ENCODE measurements at places on chromosomes 7 and 10.

- peak; percentile 85 for DNase-seq
These were observed 117.4 kb downstream of the CABCOCO1 start for GRCh38 chr10:61779950-61780659.

DNA sequence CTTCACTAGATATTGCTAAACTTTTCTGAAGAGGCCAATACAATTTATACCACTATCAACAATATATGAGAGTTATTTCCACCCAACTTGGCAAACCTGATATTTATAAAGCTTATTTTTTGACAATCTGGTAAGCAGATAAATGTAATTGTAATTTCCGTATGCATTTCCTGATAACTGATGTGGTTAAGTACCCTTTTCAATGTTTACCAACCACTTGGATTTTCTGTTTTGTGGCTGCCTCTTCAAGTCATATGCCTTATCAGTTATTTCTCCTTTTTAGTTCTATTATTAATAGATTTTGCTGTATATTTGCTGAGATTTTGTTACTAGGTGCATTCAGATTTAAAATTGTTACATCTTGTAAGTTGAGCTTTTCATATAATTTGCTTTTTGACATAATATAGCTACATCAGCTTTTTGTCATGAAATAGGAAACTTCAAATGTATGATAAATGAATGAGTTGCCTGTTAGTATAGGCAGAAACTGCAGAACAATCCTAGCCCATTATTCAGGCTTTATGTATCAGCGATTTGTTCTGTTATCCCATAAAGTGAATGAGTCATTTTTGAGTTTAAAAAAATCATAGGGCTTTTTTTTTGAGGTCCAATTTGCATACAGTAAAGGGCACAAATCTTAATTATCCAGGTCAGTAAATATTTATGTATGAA, 11.5 kb downstream of the SGPL1 start:
- no peak for DNase-seq

DNA sequence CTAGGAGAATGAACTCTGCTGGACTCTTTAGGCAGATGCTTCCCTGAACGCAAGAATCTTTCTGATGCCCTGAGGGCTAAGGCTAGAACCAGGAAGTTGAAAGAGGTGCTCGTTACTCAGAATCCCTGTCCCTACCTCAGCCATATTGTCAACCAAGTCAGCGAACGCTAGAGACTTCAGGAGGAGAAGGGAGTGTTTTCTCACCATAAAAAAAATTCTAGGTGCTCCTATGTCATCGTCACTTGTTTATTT, 359.4 kb downstream of the PRPF18 start:
- DNase-seq, result no peak

DNA sequence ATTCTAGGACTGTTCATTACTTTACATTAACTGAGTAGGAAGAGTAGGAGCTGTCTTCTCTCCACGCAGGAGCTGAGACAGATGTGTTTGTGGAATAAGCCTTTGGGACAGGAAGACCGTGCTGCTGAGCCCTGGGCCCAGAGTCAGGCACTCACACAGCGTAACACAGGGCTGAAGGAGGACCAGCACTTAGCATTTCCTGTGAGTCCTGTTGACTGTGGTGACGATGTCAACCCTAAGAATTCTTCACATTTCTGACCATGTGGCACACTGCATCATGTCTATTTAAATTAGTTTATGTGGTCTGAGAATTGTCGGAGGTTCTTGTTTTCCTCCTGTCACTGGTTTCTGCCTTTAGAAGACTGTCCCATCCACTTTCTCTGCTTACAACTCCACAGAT, 117.2 kb downstream of the PIP4K2A start:
- no peak for DNase-seq

- DNase-seq, result no peak
These were observed 104.0 kb downstream of the SLIT1 start for GRCh38 chr10:97081621-97082235.

- DNase-seq, result no peak
These were observed at the start of gene GIMAP1 for GRCh38 chr7:150716368-150716767. Gene GIMAP1, plus strand, starts transcription at chr7:150716613. Its CDS starts 2,435 bp downstream, at chr7:150719048.

GRCh38 chr10:80453842-80454512, at the start of gene TSPAN14:
Gene TSPAN14, plus strand, starts transcription at chr10:80454310. Its CDS starts 34,924 bp downstream, at chr10:80489234.
- no peak for DNase-seq

- DNase-seq, result no peak
These were observed 43.0 kb upstream of the CDK1 start for GRCh38 chr10:60735244-60735643.

- peak; percentile 78 for DNase-seq
These were observed 27.3 kb downstream of the TFAM start for GRCh38 chr10:58412502-58412961.

DNA sequence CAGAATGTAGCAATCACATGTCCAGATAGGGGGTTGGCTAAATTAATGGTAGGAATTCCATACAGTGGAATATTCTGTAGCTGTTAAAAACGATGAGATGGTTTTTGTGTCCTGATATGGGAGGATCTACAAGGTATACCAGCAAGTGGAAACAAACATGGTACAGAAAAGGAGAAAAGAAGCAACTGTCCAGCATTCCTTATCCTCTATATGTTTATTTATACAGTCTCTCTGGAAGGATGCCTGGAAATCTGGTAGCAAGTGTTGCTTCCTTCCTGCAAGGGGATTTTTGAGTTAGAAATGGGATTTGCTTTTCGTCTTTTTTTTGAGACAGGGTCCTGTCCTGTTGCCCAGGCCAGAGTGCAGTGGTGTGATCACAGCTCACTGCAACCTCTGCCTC, 19.3 kb downstream of the IL15RA start:
- DNase-seq, result no peak

DNA sequence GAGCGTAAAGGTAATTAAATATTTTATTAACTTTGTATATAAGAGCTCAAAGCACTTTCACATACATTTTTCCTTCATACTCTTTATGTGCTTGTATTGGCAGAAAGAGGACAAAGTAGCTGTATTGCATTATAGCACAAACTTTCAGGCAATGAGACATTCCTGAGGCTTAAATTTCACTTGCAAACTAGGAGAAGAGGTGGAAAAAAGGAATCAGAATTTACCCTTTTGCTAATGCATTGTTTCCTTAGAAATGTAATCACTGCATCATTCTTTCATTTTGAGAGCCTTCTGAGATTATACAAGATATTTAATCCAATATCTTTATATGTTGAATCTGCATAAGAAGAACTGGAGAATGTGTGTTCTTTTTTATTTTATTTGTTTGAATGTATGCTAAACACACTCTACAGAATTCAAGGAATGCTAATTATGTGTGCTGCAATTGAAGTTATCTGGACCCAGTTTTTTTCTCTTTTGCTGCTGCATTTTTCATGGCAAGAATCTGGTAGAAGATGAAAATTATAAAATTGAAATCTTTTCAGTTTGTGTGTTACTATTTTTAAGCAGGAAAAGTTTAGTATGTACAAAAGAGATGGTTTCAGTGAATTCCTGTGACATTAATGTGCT, 185.1 kb downstream of the NXPH1 start:
- DNase-seq, result no peak

DNA sequence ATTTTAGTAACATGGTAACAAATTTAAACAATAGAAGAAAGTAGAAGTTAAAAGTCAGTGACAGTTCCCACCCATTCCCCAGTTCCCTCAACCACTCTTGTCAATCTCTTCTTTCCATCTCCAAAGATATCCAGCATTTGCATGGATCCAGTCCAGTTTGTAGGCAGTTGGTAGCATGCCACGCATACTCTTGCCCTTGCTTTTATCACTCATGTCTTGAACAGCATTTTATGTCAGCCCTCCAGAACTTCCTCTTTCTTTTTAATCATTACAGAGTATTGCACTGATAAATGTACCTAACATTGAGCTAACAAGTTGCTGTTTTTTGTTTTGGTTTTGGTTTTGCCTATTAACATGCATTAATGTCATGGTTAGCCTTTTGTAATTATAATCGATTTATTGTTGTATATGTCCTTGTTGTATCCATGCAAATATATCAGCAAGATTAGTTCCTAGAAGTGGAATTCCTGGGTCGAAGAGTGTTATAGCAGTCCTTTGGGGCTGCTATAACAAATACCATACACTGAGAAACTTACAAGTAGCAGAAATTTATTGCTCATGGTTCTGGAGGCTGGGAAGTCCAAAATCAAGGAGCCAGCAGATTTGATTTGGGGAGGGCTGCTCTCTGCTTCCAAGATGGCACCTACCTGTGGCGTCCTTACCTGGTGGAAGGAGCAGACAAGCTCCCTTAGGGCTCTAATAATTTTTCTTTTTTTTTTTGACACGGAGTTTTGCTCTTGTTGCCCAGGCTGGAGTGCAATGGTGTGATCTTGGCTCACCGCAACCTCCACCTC, 25.7 kb downstream of the CHST3 start:
- DNase-seq, result no peak

- DNase-seq, result no peak
These were observed 1265.8 kb upstream of the LRRTM3 start for GRCh38 chr10:65660006-65660405.

DNA sequence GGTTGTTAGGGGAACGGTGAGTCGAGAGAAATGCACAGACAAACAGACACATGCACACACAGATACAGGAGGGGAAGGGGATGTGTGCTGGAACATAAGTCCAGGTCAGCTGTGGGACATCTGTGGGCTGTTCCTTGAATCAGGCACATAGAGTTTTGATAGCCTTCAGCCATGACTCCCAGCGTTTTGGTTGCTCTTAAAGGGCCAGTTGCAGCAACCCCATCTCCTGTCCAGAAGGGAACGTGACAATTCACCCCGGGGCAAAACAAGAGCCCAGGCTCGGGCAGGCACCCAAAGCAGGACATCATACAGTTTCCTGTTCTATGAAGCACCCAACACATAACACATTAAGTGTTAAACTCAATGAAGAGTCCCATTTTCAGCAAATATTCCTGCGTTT, 9.6 kb downstream of the INSYN2A start:
- no peak for DNase-seq

DNA sequence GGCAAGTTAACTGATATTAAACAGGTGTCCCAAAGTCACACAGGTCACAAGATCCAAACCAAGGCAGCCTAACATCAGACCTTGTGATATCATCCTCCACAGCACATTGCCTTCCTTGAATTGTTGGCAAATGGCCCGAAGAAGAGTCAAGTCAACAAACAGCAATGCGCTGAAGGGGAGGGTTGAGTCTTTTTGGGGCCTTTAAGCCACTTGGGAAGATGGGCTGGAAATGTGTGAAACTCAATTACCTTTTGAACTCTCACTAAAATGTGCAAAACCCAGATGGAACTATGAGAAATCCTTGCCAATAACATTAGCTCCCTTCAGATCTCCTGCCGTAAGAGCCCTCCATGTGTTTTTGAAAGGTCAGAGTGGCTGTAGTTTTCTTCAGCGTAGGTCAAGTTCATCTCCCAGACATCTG, 47.9 kb upstream of the STK17A start:
- DNase-seq, result peak; percentile 30

DNA sequence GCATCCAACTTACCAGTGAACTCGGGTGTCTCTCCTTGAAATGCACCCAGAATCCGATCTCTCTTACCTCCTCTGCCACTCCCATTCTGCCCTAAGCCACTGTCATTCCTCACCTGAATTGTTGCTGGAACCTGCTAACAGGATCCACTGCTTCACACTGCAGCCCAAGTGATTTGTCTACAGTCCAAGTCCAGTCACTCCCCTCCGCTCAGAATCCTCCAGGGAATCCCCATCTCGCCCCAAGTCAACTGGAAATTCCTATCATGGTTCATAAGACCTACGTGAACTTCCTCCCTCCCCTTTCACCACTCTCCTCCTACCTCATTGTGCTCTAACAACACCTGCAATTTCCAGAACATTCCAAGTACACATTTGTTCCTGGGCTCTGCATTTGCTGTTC, 91.3 kb downstream of the SCRN1 start:
- DNase-seq, result no peak

GRCh38 chr10:80168162-80168511, 35.6 kb downstream of the PLAC9 start:
- DNase-seq, result no peak

- DNase-seq, result peak; percentile 11
These were observed 99.6 kb downstream of the C10orf90 start for GRCh38 chr10:126570621-126571602.

GRCh38 chr10:132574783-132575319, 37.3 kb downstream of the INPP5A start:
- no peak for DNase-seq

DNA sequence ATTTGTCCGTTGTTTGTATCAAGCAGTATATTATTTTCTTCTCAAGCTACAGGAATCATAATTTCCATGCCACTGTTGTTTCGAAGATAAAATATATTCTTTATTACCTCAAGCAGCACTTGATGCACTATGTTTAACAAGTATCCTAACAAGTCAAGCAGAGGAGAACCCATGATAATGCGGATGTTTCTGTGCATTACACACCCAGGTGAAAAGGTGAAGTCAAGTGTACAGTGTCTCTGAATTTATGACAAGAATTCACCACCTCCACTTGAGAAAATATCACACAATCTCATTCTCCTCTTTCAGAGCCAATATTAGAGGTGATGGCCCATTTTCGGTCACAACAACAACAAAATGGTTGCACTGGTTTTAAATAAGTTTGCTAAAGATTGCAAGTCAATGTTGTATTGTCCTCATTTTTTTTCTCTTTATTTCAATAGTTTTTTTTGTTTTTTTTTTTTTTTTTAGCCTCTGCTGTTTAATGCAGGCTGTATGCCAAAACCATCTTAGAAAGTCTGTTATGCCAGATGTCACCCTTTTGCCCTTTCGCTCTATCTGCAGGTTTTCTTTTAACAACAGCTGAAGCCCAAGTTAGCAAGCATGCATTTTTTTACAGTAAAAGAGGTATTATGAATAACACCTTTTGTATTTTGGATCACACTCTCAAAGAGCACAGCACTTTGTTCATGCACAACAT, 568.7 kb upstream of the LRRN3 start:
- no peak for DNase-seq

GRCh38 chr10:69065406-69066361, 22.2 kb upstream of the SRGN start:
- DNase-seq, result peak; percentile 55

GRCh38 chr7:24052572-24053260, 231.3 kb upstream of the NPY start:
- peak; percentile 52 for DNase-seq

- no peak for DNase-seq
These were observed 93.1 kb downstream of the ADARB2 start for GRCh38 chr10:1644191-1644711.

DNA sequence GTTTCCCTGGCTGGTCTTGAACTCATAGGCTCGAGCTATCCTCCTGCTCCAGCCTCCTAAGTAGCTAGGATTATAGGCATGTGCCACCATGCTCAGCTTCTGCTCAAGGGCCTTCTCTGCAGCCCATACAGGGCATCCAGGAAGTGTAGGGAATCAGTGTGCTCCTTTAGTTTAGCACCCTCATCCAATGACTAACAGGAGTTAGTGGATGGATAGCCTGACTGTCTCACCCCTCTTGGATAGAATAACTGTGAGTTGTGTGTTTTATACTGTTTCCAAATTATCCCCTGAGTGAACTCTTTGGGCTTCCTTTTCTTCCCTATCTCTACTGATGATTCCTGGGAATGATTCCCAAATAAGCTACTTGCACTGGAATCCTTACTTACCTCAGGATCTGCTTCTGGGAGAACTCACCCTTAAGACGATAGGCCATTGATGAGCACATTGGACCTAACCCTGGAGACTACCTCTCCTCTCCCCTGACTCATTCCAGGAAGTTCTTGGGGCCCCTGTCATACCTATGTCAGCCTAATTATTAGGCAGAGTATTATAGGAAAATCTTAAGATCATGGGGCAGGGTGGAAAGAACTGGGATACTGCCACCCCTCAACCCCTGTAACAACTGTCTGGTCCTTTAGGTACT, 18.5 kb downstream of the STRIP2 start:
- DNase-seq, result no peak
